Astrocyte of the cerebellum (primary cell): ENCODE measurements at places on chromosomes 1 and 21.
A peak's percentile ranks its signal among the peaks of the same experiment; 100 is the strongest.

DNA sequence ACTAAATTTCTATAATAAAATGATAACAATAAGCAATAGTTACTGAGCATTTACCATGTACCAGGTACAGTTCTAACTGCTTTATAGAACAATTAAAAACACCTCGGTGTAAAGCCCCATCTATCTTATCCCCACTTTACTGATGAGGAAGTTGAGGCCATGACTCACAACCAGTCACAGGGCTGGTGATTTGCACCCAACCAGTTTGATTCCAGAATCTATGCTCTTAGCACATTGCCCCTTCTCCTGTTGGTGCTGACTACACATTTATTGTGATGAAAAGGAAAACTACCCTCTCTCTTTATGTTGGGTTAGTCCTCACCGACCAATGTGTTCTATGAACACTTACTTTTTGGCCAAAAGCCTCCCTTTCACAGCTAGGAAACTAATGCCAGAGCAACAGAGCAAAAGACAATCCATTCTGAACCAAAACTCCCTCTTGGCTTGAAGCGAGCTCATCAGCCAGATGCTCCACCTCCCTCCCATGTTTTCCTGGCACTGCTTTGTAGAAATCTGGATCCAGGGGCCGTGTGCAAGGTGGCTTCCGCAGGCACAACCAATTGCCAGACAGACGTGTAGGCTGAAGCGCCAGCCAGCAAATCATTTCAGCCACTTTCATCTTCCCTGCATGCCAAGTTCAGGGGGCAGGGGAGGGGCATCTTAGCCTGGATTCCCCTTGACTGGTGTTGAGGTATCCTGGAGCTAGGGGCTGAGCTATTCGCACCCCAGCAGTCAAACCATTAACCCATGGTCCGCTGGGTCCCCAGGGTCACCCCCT lies 32.0 kb upstream of the SLC30A1 start:
- no peak for DNase-seq

GRCh38 chr1:41282679-41283317 lies 40.7 kb upstream of the SCMH1 start:
- no peak for DNase-seq

DNA sequence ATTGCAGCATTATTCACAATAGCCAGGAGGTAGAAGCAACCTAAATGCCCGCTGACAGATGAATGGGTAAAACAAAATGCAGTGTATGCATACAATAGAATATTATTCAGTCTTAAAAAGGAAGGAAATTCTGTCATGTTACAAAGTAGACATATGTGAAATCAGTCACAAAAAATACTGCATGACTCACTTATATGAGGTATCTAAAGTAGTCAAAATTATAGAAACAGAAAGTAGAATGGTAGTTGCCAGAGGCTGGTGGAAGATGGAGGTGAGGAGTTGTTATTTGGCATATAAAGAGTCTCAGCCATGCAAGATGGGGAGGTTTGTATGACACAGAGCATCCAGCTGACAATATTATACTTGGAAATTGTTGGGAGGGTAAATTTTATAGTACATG lies 43.0 kb upstream of the EGLN1 start:
- no peak for DNase-seq

GRCh38 chr1:119275145-119276134 lies 93.1 kb upstream of the HAO2 start:
- DNase-seq, result peak; percentile 56

DNA sequence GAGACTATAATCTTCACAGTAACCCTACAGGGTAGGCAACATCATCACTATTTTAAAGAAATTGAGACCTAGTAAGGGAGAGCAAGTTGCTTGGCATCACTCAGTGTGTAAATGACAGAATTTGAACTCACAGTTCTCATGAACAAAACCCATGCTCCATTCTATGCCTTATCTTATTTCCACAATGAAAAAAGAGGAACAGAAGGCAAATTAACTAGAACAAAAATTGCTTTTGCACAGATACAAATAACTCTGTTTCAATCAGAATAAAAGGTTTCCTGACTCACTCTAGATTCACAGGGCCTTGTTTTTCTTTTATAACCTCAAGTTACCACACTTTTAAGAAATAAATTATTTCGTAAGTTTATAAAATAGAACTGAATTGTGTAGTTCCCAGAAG lies 90.1 kb downstream of the UCHL5 start:
- no peak for DNase-seq

DNA sequence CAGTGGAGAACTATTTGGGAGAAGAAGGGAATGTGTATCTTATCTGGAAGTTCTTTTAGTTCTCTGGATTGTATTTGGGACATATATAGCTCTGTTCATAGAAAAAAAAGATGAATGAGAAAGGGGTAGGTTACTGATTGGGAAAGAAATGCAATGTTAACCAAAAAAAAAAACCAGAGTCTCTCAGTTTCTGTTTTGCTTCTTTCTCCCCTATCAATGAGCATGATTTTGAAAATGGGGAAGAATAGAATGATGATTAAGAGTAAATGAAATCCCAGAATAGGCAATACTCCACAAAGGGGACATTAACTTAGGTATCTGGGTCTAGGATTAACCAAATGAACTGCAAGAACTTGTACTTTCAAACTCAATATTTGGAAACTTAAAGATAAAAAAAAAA lies 92.9 kb downstream of the RHOU start:
- no peak for DNase-seq

- no peak for DNase-seq
Measured at GRCh38 chr1:3180915-3181314, 111.9 kb downstream of the PRDM16 start.

DNA sequence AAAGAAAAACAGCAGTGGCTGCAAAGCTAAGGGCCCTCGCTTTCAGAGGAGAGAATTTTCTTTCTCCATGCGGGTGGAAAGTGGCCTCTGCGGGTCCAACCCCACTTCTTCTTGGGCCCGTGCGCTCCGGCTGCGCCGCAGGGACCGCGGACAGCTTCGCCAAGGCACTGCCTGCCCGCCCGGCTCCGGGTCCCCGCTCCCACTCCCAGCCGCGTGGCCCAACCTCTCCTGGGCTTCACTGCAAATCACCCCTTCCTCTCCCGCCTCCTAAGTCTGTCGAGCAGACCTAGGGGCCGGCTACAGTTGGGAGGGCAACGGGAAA lies 1.0 kb upstream of the RUNX3 start:
- DNase-seq, result no peak

DNA sequence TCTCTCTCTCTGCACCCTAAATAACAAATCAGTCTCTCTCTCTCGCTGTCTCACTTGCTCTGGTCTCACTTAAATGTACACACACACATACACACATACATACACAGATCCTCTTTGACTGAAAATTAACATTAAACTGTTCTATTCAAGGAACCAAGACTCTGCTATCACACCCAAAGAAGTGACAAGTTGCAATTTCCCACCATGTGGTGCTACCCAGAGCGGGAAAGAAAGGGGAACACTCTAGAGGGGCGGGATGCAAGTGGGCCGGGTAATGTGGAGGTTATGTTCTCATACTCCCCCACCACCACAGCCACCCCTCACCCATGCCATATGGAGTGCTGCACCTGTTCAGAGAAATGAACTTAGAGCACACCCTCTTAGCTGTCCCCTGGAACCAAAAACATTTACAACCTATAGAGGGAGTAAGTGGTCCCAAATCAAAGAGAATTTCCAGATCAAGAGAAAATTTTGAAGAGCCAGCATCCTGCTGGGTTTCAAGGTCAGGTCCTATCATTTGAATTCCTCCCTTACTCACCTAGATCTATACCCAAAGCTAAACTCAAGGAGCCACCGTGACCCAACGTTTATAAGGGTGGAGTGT lies 319.4 kb downstream of the BRINP2 start:
- DNase-seq, result no peak

- DNase-seq, result no peak
Measured at GRCh38 chr1:154420961-154421924, 16.1 kb downstream of the IL6R start.

DNA sequence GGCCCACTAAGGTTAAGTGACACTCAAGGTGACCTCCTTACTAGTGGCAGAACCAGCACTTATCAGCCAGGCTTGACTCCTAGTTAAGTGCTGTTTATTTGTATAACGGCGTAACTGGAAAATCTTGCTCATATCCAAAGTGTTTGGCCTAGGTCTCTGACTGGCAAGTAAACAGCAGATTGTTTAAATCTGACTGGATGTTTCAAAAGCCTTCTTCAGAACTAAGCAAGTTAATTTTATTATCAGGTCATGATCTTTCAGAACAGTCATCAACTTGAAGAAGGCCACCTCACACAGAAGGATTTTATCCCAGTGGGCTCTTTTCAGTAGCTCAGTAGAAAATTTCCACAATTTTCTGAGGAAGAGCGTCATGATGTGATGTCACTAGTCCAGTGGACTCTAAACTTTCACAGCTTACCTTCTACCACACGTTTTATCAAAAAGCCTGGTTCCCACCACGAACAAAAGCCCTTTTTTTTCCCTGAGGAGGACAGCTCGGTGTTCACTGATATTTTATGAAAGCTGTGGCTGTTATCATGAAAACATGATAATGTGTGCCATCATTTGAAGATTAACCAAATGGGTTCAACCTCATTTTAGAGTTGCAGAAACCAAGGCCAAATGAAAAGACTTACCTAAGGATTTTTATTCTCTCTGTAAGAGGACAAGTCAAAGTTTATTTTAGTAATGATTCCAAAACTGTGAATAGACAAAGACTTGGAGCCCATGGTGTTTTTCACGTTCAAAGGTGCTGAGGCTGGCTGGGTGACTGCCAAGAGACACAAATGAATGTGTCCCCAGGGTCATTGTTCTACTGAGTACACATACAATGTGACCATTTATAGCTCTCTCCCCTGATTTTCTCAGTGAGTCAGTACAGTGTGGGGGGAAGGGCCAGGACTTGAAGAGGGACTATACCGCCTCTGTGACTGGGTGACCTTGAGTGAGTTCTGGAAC lies 9.1 kb downstream of the SGIP1 start:
- DNase-seq, result no peak

DNA sequence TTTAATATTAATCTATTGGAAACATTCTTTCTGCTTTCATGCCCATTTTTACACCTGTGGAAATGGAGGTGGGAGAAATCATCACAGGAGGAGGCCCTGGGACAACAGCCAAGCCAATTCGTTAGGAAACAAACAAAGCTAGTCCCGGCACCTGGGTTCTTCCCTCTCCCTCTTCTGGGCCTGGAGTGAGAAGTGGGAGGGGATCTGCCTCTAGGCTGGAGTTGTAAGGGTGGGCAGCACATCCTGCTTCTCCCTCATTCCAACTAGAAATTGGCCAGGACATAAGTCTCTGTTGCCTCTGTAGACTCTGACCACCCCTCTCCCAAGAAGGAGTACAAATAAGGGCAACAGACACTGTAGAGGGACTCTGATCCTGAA lies 20.2 kb upstream of the ERO1B start:
- no peak for DNase-seq
